ENCODE measurements at places on chromosomes 2 and 18.

DNA sequence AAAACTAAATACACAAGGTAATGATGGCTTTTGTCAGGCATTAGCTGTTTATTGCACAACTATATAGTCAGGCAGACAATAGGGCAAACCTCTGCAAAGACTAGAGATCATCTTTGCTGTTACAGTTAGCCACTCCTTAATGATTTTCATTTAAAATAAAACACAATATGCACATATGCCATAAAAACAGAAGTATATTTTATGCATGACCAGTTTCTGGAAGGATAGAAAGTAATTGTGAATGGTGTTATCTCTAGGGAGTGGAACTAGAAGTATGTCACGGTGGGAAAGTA is 102.0 kb downstream of the CHN1 start:
- H3K27me3 ChIP-seq, result no peaks in the 10 kb centered on the region
- no peak overlapping the region for H3K4me3 ChIP-seq
- H3K4me1 ChIP-seq, result peaks cover 9% of the 10 kb centered on the region
- H3K36me3 ChIP-seq, result no peaks in the 10 kb centered on the region

DNA sequence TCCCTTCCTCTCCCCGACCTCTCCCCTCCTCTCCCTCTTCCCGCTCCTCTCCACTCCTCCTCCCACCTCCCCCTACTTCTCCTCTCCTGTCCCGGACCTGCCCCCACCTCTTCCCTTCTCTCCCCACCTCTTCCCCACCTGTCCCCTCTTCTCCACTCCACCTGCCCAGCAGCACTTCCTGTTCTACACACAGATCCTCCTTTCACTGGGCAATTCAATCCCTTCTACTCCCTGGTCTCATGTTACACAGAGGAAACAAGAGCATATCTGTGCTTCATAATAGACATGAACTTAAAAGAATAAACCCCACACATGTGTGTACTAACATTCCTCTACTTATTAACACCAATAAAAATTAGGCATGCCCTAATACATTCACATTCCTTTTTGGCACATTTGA is 34.8 kb downstream of the TIMM21 start:
- DNase-seq, result no peak
- H3K27me3 ChIP-seq, result peaks cover 33% of the 10 kb centered on the region
- H3K36me3 ChIP-seq, result no peaks in the 10 kb centered on the region
- no peaks in the 10 kb centered on the region for H3K4me1 ChIP-seq

DNA sequence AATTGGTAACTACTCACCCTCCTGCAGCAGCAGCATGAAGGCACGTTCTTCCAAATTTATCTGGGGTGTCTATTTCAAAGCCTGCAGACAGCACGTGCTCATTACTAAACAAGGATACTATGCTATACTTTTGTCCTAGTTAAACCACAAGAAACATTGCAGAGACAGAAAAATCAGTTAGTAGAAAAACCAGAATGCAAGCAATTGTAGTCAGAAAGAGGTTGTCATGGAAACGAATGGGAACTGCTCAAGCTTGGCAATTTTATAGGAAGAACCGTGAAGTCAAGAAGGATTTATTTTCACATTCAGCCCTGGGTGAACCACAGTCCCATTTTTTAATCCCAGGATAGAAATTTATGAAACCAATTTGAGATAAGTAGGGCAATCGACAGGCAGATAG is 162.2 kb upstream of the PGAP1 start:
- no peaks in the 10 kb centered on the region for H3K36me3 ChIP-seq
- peak overlapping the region; percentile 30 for H3K27ac ChIP-seq
- H3K27me3 ChIP-seq, result no peaks in the 10 kb centered on the region
- DNase-seq, result no peak
- H3K4me1 ChIP-seq, result peaks cover 10% of the 10 kb centered on the region
- H3K4me3 ChIP-seq, result no peak overlapping the region

DNA sequence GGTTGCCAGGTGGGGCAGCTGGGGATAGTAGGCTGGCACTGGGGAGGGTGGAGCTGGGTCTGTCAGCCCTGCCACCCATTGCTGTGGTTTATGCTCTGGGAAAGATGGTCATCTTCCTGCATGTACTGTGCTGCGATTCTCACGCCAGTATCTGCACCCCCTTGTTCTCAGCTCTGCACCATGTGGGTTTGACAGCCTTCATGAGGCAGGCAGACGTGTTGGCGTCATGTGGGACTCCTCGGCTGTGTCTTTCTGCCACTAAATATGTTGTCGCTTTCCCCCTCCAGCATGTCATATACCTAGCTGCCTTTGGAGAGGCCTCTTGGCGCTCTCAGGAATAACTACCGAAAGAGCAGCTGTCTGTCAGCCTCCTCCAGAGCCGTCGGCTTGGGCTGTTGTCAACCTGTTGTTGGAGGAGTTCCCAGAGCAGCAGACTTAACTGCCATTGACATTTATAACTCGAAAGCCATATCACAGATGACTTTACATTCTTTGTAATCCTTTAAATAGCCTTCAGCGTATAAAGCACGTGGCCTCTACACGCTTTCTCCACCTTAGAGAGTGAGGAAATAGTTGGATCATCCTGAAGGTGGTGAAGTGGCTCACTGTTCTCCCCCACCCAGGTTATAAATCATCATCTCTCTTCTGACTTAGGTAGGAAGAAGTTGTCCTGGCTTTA is 80.4 kb upstream of the MGAT5 start:
- H3K4me1 ChIP-seq, result peaks cover 90% of the 10 kb centered on the region
- DNase-seq, result peak; percentile 47
- H3K4me3 ChIP-seq, result peak overlapping the region; percentile 12

GRCh38 chr2:232700154-232700553 is 3.0 kb downstream of the GIGYF2 start:
- H3K27me3 ChIP-seq, result no peaks in the 10 kb centered on the region
- peaks cover 70% of the 10 kb centered on the region for H3K4me1 ChIP-seq
- no peak for DNase-seq

GRCh38 chr2:150585221-150585971 is 97.9 kb upstream of the RND3 start:
- H3K36me3 ChIP-seq, result no peaks in the 10 kb centered on the region
- no peak overlapping the region for H3K27ac ChIP-seq
- no peak for DNase-seq
- no peaks in the 10 kb centered on the region for H3K27me3 ChIP-seq
- no peak overlapping the region for H3K4me3 ChIP-seq
- H3K4me1 ChIP-seq, result peaks cover 11% of the 10 kb centered on the region

DNA sequence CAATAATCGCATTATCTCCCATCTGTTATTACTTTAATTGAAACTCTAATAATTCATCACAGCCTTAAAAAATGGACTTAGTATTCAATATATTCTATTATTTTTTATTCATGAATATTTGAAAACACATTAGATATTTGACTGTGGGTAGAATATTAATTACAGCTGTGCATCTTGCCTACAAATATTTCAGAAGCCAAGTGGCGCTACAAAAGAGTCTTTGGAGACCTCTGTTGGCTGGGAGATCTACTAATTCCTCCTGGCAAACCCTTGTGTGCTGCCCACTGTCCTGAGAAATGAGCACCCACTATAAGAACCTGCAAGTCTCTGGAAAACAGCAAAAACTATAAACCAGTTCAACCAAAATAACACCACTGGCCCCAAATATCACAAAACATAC is 54.5 kb downstream of the PRELID3A start:
- DNase-seq, result no peak
- H3K27me3 ChIP-seq, result no peaks in the 10 kb centered on the region
- H3K36me3 ChIP-seq, result peaks cover 54% of the 10 kb centered on the region
- H3K27ac ChIP-seq, result no peak overlapping the region
- no peak overlapping the region for H3K4me3 ChIP-seq

DNA sequence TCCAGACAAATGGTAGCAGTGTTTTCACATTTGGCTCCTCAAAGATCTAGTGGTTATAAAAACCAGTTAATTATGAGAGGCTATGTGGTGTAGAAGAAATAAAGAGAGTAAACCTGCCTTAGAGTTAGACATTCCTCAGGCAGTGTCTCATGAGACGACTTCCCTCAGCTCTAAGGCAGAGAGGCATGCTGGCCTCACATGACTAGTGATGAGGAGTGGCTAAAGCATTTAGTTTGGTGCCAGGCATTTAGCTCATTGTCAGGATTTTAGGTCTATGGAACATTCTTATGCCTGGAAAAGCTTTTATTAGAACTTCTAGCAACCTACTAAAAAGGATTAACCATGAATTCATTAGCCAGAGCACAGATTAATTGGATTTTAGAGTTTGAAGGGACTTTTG is 90.3 kb downstream of the RPRM start:
- no peak for DNase-seq
- H3K36me3 ChIP-seq, result no peaks in the 10 kb centered on the region
- H3K27ac ChIP-seq, result no peak overlapping the region

DNA sequence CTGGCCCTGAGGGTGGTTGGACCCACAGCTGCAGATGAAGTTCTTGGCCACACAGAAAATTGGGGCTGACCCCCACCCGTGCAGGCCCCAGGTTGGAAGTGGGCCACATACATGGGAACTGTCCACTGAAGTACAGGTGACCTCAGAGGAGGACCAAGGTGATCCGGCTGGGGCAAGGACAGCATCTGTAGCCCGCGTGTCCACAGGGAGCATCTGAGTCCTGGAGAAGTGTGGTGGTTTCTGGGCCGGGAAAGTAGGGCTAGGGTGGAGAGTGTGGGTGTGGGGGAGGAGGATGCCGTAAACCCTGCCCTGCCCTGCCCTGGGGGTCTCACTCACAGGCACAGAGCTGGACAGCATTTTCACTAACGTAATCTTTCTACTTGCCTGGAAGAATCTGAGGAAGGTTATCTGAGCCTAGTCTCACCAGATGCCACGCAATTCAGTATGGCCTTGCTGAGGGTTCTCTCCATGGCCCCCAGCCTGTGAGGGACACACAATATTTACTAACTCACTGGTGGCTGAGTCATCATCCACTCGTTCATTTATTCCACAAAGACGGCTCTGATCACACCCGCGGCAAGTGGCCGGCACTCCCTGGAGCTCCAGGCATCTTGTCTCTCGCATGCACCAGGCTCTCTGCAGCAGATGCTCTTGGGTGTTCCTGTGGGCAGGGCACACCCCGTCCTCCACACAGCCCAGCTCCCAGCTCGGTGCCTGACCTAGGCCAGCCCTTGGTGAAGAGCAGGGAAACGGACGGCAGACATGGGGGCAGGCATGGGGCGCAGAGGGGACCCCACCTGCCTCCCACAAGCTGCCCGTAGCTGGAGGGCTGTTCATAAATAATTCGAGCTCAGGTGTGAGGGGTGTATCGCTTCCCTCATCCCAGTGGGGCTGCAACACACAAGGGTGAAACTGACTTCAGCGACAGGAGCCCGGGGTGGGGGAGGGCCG is 51.2 kb downstream of the INHBB start:
- H3K36me3 ChIP-seq, result no peaks in the 10 kb centered on the region
- H3K4me1 ChIP-seq, result peaks cover 4% of the 10 kb centered on the region
- H3K4me3 ChIP-seq, result no peak overlapping the region
- DNase-seq, result no peak
- H3K27me3 ChIP-seq, result peaks cover 89% of the 10 kb centered on the region

DNA sequence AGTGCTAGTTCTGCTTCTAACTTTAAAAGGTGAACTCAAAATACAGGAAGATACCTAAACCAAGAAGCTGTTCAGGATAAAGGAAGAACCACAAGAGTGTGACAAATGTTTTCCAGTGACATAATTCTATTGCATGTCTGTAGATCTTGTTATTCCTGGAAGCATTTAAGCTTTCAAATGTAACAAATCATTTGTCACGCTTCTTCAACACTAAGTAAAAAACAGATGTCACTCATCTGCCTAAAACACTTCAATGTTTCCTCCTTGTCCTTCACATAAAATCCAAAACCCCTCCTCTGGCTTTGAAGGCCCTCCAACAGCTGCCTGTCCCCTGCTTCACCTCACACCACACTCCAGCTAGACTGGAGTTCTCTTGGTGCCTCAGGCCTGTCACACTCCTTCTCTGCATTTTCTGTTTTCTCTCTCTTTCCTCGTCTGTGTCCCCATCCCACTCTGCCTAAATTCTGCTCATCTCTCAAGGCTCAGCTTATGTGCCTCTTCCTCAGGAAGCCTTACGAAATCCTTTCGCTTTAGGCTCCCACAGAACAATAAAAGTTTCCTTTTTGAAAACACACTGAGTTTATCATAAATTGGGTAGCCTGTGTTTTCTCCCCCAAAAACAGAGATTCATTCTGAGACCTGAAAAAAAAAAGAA is 6.4 kb upstream of the CLEC4F start:
- no peak for DNase-seq
- no peaks in the 10 kb centered on the region for H3K27me3 ChIP-seq
- no peak overlapping the region for H3K27ac ChIP-seq
- peaks cover 31% of the 10 kb centered on the region for H3K4me1 ChIP-seq
- H3K36me3 ChIP-seq, result no peaks in the 10 kb centered on the region

GRCh38 chr2:143254110-143254509 is 124.9 kb downstream of the ARHGAP15 start:
- no peaks in the 10 kb centered on the region for H3K4me1 ChIP-seq
- DNase-seq, result no peak
- no peak overlapping the region for H3K4me3 ChIP-seq
- H3K27me3 ChIP-seq, result no peaks in the 10 kb centered on the region
- H3K27ac ChIP-seq, result no peak overlapping the region

DNA sequence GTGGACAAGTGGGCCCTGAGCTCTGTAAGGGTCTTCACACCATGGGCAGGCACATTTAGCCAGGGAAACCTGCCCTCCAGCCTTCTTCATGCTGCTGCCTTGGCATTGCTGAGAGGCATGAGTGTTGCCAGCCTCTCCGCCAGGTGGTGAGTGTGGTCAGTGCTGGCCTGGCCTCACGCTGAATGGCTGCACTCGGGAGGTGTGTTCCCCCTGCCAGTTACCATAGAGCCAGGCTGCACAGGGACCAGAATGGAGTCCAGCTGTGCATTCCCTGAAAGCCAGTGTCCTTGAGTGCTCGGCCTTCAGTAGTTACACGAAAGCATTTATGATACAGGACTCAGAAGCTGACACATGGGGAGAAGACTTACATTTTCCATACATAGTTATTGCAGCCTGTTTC is 139.7 kb downstream of the ATP9B start:
- H3K27me3 ChIP-seq, result no peaks in the 10 kb centered on the region
- H3K36me3 ChIP-seq, result peaks cover 12% of the 10 kb centered on the region
- H3K27ac ChIP-seq, result no peak overlapping the region
- peak; percentile 48 for DNase-seq
- peaks cover 12% of the 10 kb centered on the region for H3K4me1 ChIP-seq
- H3K4me3 ChIP-seq, result no peak overlapping the region

DNA sequence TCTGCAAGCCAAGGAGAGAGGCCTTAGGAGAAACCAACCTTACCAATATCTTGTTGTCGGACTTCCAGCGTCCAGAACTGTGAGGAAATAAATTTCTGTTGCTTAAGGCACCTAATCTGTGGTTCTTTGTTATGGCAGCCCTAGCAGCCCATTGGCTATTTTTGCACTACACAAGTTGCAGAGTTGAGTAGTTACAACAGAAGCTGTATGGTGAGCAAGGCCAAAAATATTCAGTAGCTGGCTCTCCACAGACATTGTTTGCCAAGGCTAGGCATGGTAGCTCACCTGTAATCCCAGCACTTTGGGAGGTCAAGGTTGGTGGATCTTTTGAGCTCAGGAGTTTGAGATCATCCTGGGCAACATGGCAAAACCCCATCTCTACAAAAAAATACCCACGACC is 27.1 kb upstream of the SCYGR1 start:
- H3K4me3 ChIP-seq, result no peak overlapping the region
- H3K27ac ChIP-seq, result peak overlapping the region; percentile 78
- no peak for DNase-seq
- H3K36me3 ChIP-seq, result no peaks in the 10 kb centered on the region
- peaks cover 5% of the 10 kb centered on the region for H3K4me1 ChIP-seq
- no peaks in the 10 kb centered on the region for H3K27me3 ChIP-seq

Data from left ventricle myocardium inferior (tissue), 1 donor.